SK-N-SH (cell line): ENCODE measurements at places on chromosomes 12 and 14. TPM values are rescaled to one million over a fixed set of nuclear protein-coding genes. Genes with fewer than 3 reads are reported as not detected.

DNA sequence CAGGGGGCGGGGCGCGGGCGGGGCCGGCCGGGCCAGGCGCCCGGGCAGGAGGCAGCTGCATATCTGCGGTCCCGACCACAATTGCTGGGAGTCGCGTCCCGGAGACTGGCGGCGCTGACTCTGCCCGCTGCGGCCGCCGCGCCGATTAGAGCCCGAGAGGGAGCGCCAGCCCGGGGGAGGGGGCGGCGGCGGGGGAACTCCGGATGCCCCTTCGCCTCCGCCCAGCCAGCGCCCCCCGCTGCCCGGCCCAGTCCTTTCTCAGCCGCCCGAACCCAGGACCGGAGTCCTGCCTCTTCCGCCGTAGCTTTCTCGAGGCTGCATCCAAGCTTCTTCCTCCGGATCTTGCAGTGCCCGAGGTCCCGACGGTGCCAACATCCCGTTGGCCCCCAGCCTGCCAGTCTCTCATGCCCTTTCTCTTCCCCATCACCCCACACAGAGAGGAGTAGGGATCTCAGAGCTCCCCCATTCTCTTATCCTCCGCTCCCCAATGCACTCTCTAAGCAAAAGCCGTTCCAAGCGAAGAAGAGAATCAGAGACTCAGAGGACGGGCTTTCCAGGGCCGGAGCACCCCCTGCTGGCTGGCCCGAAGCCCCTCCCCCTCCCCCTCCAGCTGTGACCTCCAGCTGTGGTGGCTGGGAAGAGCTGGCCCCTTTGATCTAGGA, 8.8 kb upstream of the SP7 start:
- H3K4me3 ChIP-seq, result peak overlapping the region; percentile 53
- DNase-seq, result peak; percentile 93
- H3K4me1 ChIP-seq, result no peaks in the 10 kb centered on the region; the same call in 1 of the 2 replicates
- H3K27me3 ChIP-seq, result no peaks in the 10 kb centered on the region
- H3K27ac ChIP-seq, result peak overlapping the region; percentile 71
- H3K36me3 ChIP-seq, result no peaks in the 10 kb centered on the region

GRCh38 chr12:53267306-53267998, 647 bp upstream of the ESPL1 start:
- no peak overlapping the region for H3K27ac ChIP-seq
- H3K36me3 ChIP-seq, result no peaks in the 10 kb centered on the region
- peaks cover 5% of the 10 kb centered on the region; the same call in 1 of the 2 replicates for H3K4me1 ChIP-seq
- DNase-seq, result no peak
- H3K27me3 ChIP-seq, result no peaks in the 10 kb centered on the region
- peak overlapping the region; percentile 76 for H3K4me3 ChIP-seq

AMDHD1 gene
- 0.07 and 0.10 TPM in 2 replicates for polyA plus RNA-seq

- H3K4me3 ChIP-seq, result no peak overlapping the region
- no peaks in the 10 kb centered on the region for H3K4me1 ChIP-seq
- H3K27ac ChIP-seq, result no peak overlapping the region
- no peaks in the 10 kb centered on the region for H3K27me3 ChIP-seq
- no peak for DNase-seq
- H3K36me3 ChIP-seq, result no peaks in the 10 kb centered on the region
Observed at GRCh38 chr14:70771781-70772212, 37.5 kb downstream of the MAP3K9 start.

DNA sequence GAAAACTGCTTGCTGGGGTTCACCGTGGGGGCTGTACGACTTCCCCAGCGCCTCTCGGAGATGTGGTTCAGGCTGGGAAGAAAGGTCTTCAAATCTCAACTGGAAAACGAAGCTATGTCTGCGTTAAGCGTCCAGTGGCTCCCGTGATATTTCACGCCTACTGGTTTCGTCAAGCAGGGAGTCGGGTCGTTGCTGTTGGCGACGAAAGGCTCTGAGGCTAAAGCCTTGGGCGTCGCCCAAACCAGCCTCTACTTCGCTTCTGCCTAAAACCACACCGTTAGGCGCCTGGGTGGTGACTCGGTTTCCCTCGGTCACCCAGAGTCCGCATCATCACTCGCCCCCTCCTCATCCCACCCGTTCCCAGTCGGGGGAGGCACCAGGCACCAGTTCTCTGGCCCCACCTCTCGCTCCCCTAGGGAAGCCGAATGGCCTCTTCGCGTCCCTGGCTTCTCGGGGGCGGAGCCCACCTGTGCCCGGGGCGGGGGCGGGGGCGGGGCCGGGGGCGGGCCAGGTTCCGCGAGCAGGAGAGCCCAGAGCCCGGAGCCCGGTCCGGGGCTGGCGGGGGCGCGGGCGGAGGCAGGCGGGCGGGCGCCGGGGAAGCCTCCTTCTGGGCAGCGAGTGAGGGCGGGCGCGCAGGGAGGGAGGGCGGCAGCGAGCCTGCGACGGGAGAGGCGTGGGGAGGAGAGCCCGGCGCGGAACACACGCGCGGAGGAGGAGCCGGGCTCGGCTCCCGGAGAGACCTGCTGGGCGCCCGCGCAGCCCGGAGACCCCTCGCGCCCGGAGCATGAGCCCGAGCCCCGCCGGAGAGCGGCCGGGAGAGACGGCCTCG, at the start of gene B4GALNT3:
Gene B4GALNT3, plus strand, starts transcription at position 510 of the 829 bp plus-strand sequence. CDS start 438 bp downstream, outside the sequence.
- H3K4me3 ChIP-seq, result peak within 1 kb of the TSS; percentile 55
- peak; percentile 88 for DNase-seq
- H3K27ac ChIP-seq, result no peak within 1 kb of the TSS
- peaks cover 5% of the 10 kb centered on the region; the same call in 1 of the 2 replicates for H3K4me1 ChIP-seq
- peaks cover 47% of the 10 kb centered on the region for H3K27me3 ChIP-seq
- no peaks in the 10 kb centered on the region for H3K36me3 ChIP-seq

AMIGO2 gene
- polyA plus RNA-seq, result 1.2 and 1.3 TPM in 2 replicates

GRCh38 chr12:55933799-55934742, 3.1 kb downstream of the DGKA start:
- H3K27me3 ChIP-seq, result no peaks in the 10 kb centered on the region
- no peaks in the 10 kb centered on the region for H3K36me3 ChIP-seq
- peak overlapping the region; percentile 20 for H3K4me3 ChIP-seq
- DNase-seq, result no peak

- H3K36me3 ChIP-seq, result no peaks in the 10 kb centered on the region
- H3K4me1 ChIP-seq, result peaks cover 16% of the 10 kb centered on the region; the same call in 1 of the 2 replicates
- H3K4me3 ChIP-seq, result no peak overlapping the region
Observed at GRCh38 chr12:131140697-131141096, 187.0 kb downstream of the ADGRD1 start.

SERPINA5 gene
- 0.08 and 0.13 TPM in 2 replicates for polyA plus RNA-seq

MYH7 gene
- not detected in 2 replicates for polyA plus RNA-seq

DNA sequence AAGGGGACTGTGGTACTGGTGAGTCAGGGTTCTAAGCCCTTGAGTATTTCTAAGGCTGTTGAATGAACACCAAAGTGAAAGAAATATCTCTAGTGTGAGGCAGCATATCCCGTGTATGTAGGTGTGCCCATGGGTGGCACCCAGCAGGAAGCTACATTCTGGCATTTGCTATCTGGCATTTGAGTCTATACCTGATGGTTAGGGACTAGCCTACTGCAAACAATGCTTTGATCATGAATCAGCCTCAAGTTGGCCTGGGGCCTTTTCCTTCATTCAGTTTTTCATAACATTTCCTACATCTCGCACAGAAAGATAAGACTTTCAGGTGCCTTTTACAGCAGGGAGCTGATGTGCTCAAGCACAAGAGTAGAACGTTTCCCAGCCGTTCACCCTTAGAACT, 85.7 kb upstream of the E2F7 start:
- no peak overlapping the region for H3K27ac ChIP-seq
- no peaks in the 10 kb centered on the region for H3K36me3 ChIP-seq
- H3K4me3 ChIP-seq, result no peak overlapping the region
- peaks cover 4% of the 10 kb centered on the region; the same call in 1 of the 2 replicates for H3K4me1 ChIP-seq

- H3K27ac ChIP-seq, result no peak overlapping the region
- no peaks in the 10 kb centered on the region for H3K27me3 ChIP-seq
- no peak overlapping the region for H3K4me3 ChIP-seq
- no peak for DNase-seq
- H3K4me1 ChIP-seq, result no peaks in the 10 kb centered on the region; the same call in 1 of the 2 replicates
- no peaks in the 10 kb centered on the region for H3K36me3 ChIP-seq
Observed at GRCh38 chr14:65373671-65374039, 38.9 kb upstream of the FUT8 start.

SGPP1 gene
- 8.1 and 8.4 TPM in 2 replicates for polyA plus RNA-seq

GRCh38 chr14:51554339-51554920, 97.3 kb upstream of the FRMD6 start:
- H3K27me3 ChIP-seq, result no peaks in the 10 kb centered on the region
- no peak overlapping the region for H3K4me3 ChIP-seq
- H3K36me3 ChIP-seq, result no peaks in the 10 kb centered on the region
- no peak for DNase-seq
- H3K27ac ChIP-seq, result peak overlapping the region; percentile 80; the same call in 1 of the 2 replicates
- H3K4me1 ChIP-seq, result peaks cover 15% of the 10 kb centered on the region

DNA sequence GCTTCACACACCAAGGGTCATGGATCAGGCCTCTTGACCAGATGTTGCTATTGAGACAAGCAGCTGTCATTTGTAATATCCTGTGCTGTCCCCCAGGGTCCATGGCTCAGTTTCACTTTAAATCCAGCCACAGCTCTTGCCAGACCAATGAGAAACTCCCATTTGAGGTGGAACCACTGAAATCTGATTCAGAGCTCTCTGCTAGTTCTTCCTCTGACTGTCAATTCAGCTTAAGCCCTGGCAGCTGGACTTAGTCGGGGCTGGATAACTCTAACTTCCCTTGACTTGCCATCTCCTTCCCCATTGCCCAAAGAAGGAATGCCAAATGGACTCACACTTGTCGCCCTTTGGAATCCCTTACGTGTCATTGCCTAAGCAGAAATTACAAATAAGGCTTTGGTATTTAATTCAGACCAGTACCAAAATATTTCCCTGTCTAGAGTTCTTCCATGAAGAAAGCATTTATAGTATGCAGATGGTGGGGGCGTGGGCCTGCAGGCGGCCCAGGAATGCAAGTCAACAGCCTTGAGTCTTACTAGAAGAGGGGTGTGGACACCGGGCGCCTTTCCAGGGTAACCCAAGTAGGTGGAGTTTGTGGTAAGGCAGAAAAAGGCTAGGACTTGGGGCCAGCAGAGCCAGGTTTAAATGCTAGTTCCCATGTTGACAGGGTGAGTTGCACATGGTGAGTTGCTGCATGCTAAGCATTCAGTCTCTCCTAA, 96.9 kb upstream of the TMPO start:
- H3K4me1 ChIP-seq, result peaks cover 17% of the 10 kb centered on the region
- peak overlapping the region; percentile 62; the same call in 1 of the 2 replicates for H3K27ac ChIP-seq
- no peaks in the 10 kb centered on the region for H3K36me3 ChIP-seq
- H3K27me3 ChIP-seq, result no peaks in the 10 kb centered on the region
- peak; percentile 27 for DNase-seq

DNA sequence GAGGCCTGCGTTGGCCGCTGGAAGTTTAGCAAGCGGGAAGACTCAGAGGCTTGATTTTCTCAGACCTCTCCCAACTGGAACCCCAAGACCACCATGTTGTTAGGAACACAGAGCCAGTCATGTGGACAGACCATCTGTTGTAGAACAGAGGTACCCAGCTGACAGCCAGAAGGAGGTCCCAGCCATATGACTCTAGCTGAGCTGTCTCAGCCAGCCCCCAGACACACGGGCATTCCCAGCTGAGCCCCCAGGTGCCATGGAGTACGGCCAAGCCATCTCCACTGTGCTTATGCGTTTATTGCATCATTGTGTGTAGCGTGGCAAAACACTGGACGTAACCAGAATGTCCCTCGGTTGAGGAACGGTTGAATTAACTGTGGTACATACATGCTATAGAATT, 421.9 kb downstream of the TMEM132D start:
- no peak overlapping the region for H3K4me3 ChIP-seq
- DNase-seq, result no peak
- no peak overlapping the region for H3K27ac ChIP-seq
- no peaks in the 10 kb centered on the region for H3K36me3 ChIP-seq
- no peaks in the 10 kb centered on the region for H3K4me1 ChIP-seq
- H3K27me3 ChIP-seq, result no peaks in the 10 kb centered on the region

CMAS gene
- 16.0 and 18.0 TPM in 2 replicates for polyA plus RNA-seq

DNA sequence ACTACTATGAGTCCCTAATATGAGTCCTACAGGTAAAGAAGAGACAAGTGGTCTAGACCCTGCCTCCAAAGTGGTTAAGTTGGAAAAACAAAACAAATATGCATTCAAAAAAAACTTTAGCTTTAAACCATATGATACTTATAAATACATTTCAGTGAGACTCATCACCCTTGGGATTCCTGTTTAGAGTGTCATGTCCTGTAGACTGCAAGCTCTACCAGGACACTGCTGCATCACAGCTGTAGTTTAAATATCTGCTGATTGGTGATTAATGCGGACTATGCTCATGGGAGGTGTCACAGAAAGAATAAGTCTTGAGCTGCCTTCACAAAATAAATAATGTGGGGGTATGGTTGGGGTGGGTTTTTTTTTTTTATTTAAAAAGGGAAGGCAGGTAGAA, 8.8 kb upstream of the LGR5 start:
- H3K36me3 ChIP-seq, result no peaks in the 10 kb centered on the region
- H3K27ac ChIP-seq, result no peak overlapping the region
- no peaks in the 10 kb centered on the region for H3K27me3 ChIP-seq
- no peak overlapping the region for H3K4me3 ChIP-seq
- DNase-seq, result no peak
- peaks cover 2% of the 10 kb centered on the region; the same call in 1 of the 2 replicates for H3K4me1 ChIP-seq

GRCh38 chr12:92445253-92446082, 257.3 kb upstream of the PLEKHG7 start:
- H3K4me1 ChIP-seq, result no peaks in the 10 kb centered on the region
- no peak overlapping the region for H3K27ac ChIP-seq
- H3K36me3 ChIP-seq, result no peaks in the 10 kb centered on the region
- no peaks in the 10 kb centered on the region for H3K27me3 ChIP-seq
- no peak overlapping the region for H3K4me3 ChIP-seq

DNA sequence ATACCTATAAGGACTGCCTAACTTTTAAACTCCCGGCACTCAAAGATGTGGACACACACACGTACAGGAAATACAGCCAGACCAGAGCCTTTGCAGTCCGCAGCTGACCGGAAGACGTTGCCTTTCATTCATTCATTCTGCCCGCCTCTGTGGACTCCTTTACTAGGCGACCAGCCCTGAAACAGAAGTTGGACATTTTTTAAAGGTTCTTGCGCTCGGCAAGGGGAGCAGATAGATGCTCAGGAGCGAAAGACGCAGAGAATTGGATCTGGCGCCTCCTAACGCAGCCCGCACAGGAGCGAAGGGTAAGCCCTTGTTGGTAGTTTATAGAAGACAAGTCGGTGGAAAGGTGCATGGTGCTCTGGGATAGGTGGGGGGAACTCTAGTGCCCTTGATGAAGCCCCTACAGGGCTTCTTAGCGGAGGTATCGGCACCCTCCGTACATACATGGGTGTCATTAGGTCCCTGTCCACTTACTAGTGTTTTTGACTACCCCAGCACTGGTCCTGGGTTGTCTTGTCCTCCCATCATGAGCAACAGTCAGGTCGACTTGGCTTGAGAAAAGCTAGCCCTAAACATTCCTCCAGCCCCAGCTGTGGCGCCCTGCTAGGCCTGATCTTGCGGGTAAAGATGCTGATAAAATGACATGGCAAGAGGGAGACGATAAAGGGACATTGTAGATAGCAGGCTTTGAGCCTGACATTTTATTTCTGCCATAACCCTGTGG, at the start of gene KDM2B:
Gene KDM2B, minus strand, starts transcription at position 65 of the 727 bp plus-strand sequence. CDS start 112 bp downstream, outside the sequence.
- peak; percentile 46 for DNase-seq
- peak within 1 kb of the TSS; percentile 87 for H3K4me3 ChIP-seq
- H3K4me1 ChIP-seq, result peaks cover 25% of the 10 kb centered on the region; the same call in 1 of the 2 replicates
- H3K27me3 ChIP-seq, result no peaks in the 10 kb centered on the region
- no peaks in the 10 kb centered on the region for H3K36me3 ChIP-seq

GRCh38 chr14:95025941-95026340, 131.4 kb downstream of the DICER1 start:
- H3K27me3 ChIP-seq, result no peaks in the 10 kb centered on the region; the same call in 1 of the 2 replicates
- no peak overlapping the region for H3K4me3 ChIP-seq
- DNase-seq, result no peak
- H3K27ac ChIP-seq, result no peak overlapping the region
